ENCODE measurements at places on chromosomes 7 and 10.

DNA sequence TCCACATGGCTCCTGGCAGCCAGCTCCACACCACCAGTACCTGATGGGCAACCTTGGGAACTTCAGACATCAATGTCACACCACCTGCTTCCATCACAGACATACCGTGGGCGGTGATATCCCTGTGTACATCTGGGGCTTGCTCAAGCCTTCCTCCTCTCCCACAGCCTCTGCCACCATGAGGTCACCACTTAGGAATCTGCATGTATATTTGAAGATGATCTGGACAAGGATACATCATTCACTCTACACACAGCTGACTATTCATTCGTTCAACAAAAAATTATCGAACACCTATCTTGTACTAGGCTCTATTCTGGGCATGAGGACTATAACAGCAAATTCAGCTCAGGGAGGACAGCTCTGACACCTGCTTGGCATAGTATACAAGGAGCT, 6.8 kb downstream of the DLG5 start:
- DNase-seq, result no peak

- no peak for DNase-seq
Measured at GRCh38 chr7:118076564-118076963, 107.4 kb upstream of the LSM8 start.

DNA sequence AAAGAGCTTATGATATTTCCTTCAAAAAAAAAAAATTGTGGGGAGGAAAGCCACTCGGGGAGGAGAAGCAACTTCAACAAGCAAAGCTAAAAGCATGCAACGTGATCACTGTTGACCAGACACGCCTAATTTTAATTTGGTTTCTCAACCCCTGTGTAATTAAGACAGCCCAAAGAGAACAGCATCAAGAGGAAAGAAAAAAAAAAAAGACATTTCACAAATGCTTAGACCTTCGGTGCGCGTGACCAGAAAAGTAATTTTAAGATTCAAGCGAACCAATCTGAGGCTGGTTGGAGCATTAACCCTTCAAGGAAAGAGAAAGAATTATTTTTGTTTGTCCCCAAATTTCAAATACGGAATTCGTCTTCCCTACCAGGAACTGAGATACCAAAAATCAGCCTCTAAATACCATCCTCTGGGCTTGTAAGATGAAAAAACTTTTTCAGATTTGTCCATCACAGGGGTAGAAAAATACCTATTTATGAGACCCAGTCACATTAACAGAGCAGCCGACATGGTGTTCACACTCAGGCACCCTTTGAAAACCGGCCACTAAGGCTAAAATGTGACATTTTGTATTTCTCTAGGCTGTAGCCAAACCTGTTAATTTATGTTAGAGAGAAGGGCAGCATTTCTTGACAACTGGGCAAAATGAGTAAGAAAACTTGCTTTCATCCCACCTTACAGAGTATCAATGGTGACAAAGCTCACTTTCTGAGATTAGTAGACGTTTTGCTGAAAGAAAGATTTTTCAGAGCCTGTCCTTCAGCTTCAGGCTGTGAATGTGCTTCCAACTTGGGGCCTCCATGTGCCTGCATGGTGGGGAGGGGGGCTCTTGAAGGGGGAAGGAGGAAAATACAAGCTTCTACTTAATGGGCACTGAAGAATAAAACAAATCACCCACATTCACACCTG, 179.9 kb upstream of the KLF14 start:
- no peak for DNase-seq

- peak; percentile 68 for DNase-seq
Measured at GRCh38 chr7:50595491-50596102, 30.4 kb upstream of the DDC start.

GRCh38 chr7:129649128-129649690, 37.7 kb downstream of the NRF1 start:
- DNase-seq, result no peak

GRCh38 chr7:42237811-42238541, 967 bp upstream of the GLI3 start:
- no peak for DNase-seq

- no peak for DNase-seq
Measured at GRCh38 chr10:52455098-52455497, 141.0 kb downstream of the DKK1 start.

GRCh38 chr10:42989481-42989921, 87.4 kb upstream of the RET start:
- DNase-seq, result no peak

DNA sequence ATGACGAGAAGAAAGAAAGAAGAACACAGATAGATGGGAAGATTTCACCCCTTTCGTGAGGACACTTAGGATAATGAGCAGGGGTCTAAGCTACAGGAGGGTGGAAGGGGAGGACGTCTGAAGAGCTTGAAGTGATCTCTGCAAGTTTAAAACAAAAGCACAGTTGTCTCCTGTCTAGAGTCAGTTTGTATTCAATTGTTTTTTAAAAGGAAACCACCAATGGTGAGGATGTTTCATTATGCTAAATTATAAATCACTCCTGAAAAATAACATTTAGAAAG, 85.9 kb downstream of the ADAM12 start:
- DNase-seq, result no peak

DNA sequence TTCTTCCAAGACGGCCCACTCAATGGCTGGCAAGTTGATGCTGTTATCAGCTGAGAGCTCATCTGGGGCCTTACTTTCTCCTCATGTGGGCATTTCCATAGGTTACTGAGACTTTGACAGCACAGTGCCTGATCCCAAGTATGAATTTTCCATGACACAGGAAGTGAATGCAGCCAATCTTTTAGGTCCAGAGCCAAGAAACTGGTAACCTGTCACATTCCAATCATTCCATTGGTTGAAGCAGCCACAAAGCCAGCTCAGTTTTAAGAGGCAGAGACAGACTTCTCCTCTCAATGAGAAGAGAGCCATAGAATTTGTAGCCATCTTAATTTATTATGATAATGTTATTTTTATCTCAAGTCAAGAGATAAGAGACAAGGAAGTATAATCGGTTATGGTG, 775.5 kb downstream of the CNTNAP2 start:
- DNase-seq, result no peak

- no peak for DNase-seq
Measured at GRCh38 chr10:72525277-72525676, 100.6 kb downstream of the MICU1 start.

DNA sequence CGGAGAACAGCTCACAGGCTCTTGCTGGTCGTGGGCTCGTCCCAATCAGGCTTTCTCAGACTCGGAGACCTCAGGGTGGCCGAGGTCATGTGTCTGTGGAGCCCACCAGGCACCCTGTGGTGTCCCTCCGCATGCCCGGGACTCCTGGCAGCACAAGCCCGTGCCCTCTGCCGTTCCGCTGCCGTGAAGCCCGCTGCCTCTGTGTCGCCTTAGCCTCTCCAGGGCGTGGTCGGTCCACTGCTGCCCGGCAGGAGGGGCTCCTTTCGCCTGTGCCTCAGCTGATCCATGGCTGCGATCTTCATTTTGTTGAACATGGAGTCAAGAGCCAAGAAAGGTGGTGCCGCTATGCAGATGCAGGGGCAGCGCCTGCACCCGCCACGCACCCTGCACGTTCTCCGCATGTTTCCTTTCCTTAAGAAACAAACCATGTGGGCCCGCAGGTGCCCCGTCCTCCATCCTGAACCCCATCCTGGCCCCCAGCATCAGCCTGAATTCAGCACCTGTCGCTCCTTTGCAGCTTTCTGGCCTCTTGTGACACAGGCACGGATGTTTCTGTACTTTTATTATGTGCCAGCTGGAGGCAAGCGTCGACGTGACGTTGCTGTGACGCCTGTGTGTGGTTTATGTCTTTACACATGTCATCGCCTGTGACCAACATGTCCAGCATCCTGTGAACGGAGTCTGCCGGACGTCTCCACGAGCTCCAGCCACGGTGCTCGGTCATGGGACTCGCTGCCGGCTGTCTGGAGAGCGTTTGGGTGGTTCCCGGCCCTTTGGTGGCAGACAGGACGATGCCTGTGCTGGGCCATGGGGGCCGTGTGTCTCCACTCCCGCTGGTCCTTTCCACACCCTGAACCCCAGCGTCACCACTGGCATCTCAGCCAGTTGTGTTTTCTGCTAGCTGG, 69.9 kb downstream of the NKX6-2 start:
- no peak for DNase-seq

DNA sequence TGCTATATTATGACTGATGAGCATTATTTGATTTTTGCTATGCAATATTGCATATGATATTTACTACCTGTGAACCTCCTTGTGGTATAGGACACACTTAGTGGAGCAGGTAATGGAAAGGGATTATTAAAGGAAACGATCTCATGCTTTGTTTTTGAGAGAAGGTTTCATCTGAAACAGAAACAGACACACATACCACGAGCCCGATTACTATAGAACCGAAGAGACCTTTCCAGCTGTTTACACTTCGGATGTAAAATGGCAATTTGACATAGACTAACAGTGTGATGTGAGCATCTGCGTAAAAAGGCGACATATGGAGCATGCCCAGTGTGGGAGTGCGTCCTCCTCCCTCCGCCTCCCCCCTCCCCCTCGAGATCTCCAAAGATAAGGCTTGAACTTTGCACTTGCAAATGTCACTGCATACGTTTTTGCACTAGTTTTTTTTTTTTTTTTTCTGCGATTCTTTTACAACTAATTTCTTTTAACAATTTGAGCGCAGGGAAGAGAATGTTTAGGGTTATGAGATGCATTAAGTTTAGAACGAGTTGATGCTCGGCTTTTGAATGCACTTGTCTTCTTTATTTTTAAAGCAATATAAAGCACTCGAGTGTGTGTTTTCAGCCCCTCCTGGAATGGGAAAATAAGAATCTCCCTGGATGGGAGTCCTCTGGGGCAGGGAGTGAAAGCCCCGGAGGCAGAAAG, 251.0 kb downstream of the NSUN6 start:
- peak; percentile 20 for DNase-seq

DNA sequence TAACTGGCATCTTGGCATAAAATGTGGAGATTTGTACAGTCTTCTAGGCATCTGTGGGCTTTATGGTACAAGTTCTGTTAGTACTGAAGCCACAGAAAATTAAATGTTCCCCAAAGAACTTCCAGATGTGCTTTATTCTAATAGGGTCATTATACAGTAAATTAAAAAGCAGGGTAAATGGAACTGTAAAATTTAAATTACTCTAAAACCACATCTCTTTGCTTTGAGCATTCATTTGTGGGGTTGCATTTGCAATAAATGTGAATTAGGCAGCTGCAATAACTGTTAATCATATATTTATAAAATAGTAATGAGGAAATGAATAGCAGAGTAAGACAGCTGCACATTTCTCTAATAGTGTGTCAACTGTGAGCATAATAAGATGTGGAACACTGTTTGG, 151.5 kb downstream of the BUB3 start:
- no peak for DNase-seq

- no peak for DNase-seq
Measured at GRCh38 chr10:13396369-13396768, 48.3 kb upstream of the SEPHS1 start.

DNA sequence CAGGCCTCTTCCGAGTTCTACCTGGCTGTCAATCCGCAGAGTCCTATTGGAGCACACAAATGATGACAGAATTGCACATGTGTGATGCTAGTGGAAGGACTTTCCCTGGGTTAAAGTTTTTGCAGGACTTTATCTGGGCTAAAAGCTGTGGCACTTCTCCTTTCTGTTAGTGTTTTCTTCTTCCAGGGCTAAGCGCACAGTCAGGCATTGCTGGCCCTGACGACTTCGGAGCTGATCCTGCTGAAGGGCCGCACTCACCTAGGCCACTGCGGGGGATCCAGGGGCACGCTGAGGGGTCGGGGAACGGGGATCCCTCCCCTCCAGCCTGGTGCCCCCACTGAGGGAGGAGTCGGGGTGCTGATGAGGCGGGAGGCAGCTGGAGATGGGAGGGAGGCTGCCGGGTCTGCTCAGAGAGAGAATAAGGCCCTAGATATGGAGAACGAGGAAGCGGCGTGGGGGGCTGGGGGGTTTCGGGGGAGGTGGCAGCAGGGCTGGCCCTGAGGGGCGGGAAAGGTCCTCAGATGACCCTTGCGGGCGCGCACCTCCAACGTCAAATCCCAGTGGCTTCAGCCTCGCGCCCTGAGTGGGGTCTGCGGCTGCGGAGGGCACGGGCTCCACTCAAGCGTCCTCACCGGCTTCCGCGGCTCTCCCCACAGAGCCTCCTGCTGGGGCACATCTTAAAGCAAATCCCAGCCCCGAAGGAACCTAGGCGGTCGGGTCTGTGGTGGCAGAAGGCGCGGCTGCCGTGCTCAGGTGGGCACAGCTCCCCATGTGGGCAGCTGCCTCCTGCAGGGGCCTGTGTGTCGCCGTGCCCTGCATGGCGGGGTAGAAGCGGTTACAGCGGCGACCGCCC, 30.9 kb downstream of the AGR3 start:
- DNase-seq, result no peak

DNA sequence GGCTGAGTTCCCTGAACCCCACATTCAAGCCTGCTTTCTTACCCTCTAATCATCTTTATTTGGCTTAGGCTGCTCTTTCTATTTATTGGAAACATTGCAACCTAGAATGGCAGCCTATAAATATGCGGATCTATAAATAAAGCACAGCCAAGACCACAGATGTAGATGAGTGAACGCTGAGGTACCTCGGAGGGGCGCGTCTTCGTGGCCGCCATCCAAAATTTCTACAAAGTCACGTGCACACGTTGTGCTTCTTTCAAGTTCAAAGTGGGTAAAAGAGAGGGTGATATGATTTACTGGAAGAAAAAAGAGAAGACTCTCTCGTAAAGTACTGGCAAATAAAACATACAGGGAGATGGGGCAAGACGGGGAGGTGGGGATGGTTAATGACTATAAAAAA, 132.6 kb upstream of the RSU1 start:
- DNase-seq, result no peak

DNA sequence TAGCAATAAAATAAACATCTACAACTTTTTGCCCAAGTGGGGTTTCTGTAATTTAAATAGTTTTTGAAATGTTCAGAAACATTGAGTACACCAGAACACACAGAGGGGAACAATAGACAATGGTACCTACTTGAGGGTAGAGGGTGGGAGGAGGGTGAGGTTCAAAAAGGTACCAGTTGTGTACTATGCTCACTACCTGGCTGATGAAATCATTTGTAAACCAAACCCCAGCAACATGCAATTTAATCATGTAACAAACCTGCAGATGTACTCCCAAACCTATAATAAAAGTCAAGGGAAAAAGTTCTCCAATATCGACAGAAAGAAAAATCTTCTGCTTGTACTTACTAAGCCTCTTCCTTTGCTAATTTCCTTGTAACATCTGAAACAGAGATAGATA, 4.2 kb upstream of the TES start:
- DNase-seq, result no peak
